OCI-LY7 (cell line): ENCODE measurements at places on chromosomes 11 and 22.

- DNase-seq: no peak
These were observed 284.7 kb downstream of the ST3GAL4 start for GRCh38 chr11:126640186-126640585.

DNA sequence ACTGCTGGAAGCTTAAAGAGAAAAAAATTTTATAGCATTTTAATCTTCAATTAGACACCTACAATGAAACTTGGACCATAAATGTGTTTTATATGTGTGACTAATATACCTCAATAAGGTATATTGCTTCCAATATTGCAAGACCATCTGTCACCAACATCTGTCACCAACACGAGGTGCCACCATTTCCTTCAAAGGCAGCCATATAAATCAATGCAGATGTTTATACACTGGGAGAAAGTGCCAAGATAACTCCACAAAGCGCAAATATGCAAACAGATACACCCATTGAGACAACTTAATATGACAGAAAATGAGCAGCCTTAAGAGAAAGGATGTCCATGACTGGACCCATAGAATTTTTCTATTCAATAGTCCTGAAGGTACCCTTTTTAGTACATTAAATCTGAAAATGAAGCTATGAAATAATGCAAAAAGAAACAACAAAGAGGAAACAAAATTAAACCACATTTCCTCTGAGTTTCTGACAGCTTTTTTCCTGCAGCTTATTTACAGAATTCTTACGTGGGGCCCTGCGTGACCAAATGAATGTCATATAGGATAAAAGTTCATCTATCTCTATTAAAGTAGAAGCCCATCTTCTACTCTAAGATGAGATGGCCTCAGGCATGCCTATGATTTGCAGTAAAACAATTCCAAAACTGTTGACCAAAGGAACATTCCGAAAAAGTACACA is 12.5 kb downstream of the MPZL3 start:
- DNase-seq: no peak

DNA sequence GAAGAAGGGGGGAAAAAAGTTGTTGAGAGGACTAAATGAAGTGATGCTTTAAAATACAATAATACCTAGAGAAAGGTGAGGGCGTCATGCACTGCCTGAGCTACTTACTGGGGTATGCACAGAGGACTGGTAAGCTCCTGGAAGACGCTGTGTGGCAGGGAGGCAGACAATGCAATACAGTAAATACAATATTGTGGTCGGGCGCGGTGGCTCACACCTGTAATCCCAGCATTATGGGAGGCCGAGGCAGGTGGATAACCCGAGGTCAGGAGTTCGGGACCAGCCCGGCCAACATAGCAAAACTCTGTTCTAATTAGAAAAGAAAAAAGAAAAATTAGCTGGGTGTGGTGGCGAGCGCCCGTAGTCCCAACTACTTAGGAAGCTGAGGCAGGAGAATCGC is 683 bp upstream of the SYTL2 start:
- DNase-seq: no peak

DNA sequence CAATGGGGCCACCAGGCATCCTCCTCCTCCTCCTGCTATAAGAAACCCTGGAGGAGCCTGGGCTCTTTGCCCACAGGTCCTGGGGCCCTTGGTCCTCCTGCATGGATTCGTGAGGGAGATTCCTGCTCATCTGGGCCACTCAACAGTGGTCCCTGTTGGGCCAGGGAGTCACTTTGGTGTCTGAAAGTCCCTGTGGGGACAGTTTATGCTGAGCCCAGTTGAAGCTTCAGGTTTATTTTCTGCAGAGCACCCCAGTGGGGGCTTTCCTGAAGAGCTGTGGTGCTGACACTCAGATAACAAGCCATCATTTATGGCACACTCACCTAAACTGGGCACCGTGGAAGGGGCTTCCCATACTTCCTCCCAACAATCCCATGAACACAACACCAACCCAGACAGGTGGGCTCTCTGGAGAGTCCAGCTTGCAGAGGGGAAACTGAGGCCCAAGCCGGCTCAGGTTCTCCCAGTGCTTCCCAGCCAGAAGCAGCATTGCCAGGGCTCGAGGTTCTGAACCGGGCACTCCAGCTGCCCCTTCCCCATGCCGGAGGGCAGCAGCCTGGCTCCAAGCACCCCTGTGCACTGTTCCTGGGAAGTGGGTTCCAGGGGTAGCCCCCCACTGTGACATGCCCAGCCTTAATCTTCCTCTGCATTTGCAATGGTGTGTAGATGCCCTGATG is 91.3 kb downstream of the MYEOV start:
- no peak for DNase-seq
